ENCODE measurements at places on chromosomes 5 and 9.

GRCh38 chr9:87720173-87720572 lies 5.7 kb upstream of the CTSL start:
- H3K36me3 ChIP-seq: no peaks in the 10 kb centered on the region
- no peak overlapping the region for H3K4me3 ChIP-seq
- no peak overlapping the region for H3K27ac ChIP-seq
- peaks cover 26% of the 10 kb centered on the region for H3K27me3 ChIP-seq

DNA sequence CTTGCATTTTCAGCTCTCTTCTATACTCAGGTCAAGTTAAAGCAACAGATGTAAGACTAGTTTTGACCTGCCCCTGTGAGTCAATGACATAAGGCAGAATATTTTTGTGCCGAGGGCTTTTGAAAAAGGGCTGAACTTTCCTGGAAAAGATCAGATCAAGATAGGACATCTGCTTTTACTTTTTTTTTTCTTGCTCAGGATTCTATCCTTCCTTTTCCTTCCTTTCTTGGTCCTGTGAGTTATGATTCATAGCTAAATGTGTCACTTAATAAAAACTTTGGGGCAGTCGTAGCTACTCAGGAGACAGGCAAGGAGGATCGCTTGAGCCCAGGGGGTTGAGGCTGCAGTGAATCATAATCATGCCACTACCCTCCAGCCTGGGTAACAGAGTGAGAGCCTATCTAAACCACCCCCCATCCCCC lies 84.3 kb upstream of the BRINP1 start:
- H3K27me3 ChIP-seq: no peaks in the 10 kb centered on the region
- H3K36me3 ChIP-seq: no peaks in the 10 kb centered on the region
- H3K4me3 ChIP-seq: no peak overlapping the region
- ATAC-seq: no peak

GRCh38 chr5:121292664-121293063 lies 559.0 kb upstream of the FTMT start:
- H3K27ac ChIP-seq: no peak overlapping the region
- H3K4me3 ChIP-seq: no peak overlapping the region
- no peak for ATAC-seq

- peaks cover 32% of the 10 kb centered on the region for H3K27me3 ChIP-seq
- ATAC-seq: no peak
- H3K36me3 ChIP-seq: no peaks in the 10 kb centered on the region
- no peak overlapping the region for H3K27ac ChIP-seq
Observed at GRCh38 chr5:170131235-170131634, 25.5 kb downstream of the FOXI1 start.

GRCh38 chr5:150505041-150505511 lies 2.9 kb upstream of the NDST1 start:
- no peaks in the 10 kb centered on the region for H3K27me3 ChIP-seq
- no peak for ATAC-seq
- peaks cover 13% of the 10 kb centered on the region for H3K4me1 ChIP-seq
- no peak overlapping the region for H3K4me3 ChIP-seq
- H3K36me3 ChIP-seq: peaks cover 15% of the 10 kb centered on the region
- H3K27ac ChIP-seq: no peak overlapping the region

DNA sequence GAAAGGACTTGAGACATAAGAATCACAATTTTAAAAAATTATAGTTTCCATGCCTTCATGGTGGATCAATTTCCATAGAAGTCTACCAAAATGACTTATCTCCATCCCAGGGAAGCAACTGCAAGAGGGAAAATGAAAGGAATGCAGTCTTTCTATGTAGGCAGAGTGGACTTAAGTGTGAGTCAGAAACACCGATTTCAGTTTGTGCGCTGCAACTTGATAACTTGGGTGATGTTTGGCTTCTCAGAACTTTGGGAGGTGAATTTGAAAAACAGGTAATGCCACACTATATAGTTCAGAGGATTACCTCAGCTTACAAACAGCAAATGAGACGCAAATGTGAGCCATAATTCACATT lies 708 bp upstream of the CSNK1G3 start:
- no peaks in the 10 kb centered on the region for H3K36me3 ChIP-seq
- peak overlapping the region; percentile 98 for H3K27ac ChIP-seq
- H3K27me3 ChIP-seq: no peaks in the 10 kb centered on the region
- peak overlapping the region; percentile 90 for H3K4me3 ChIP-seq
- no peak for ATAC-seq

All from stimulated activated memory B cell treated with anti-CD40 and anti-IgM and Interleukin-4, amounts not matched to agents 10 μg/mL and 1 μg/mL and 100 μg/mL, for 72 hours (primary cell).